ENCODE measurements at places on chromosomes 6 and 20.

GRCh38 chr20:34271956-34272355 is 30.7 kb downstream of the ASIP start:
- DNase-seq: no peak

DNA sequence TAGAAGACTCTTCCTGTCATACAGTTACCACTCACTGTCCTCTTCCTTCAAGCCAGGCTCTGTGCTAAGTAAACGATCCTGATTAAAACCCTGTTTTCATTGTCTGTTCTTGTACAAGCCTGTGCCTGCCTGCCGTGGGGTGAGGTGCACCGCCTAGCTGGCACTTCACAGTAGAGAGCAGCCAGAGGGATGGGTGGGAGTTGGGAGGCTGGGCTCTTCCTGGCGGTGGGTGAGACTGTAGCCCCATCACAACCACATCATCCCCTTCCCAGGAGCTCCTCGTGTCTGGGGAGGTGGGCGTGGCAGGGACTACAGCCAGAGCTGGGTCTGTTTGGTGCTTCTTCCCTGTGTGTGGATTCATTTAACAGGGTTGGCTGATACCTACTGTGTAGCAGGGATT is 382.0 kb downstream of the TAF4 start:
- DNase-seq: no peak

GRCh38 chr6:169510871-169511270 is 191.0 kb downstream of the WDR27 start:
- DNase-seq: no peak

- no peak for DNase-seq
These were observed 27.6 kb downstream of the ZNF311 start for GRCh38 chr6:28977341-28978132.

- no peak for DNase-seq
These were observed 83.0 kb downstream of the SNX5 start for GRCh38 chr20:17885544-17885943.

GRCh38 chr6:57313711-57314471 is 3.5 kb upstream of the PRIM2 start:
- no peak for DNase-seq

GRCh38 chr6:51129043-51129442 is 310.4 kb downstream of the TFAP2B start:
- DNase-seq: no peak

DNA sequence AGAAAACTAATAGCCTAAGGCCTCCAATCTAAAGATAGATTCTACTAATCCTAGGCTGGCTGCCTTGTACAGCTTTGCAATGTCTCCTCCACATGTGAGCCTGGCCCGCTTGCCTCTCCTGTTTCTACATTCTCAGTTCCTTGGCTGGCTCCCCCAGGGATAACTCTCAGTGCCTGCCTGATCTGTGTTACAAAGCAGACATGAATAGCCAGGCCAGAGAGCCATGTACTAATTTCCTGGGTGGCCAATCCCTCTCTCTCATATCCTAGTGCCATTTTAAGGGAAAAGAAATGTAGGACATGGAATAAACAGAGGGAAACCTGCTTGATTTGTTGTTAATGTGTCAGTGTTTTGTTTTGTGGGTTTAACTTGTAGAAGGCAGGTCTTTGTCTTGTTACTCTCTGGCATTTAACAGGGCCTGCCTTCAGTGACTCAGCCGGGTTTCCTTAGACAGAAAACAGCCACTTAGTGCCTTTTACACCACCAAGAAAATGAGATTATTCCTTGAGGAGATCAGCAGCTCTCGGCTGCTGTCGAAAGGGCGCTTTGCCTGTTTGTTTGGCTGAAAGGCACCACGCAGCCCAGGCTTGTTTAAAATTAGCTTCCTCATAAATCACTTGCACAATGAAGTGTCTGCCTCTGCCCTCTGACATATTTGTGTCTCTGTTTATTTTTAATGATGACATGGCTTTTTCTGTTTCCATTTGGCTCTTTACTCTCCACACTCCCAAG is 702.7 kb downstream of the MAFB start:
- no peak for DNase-seq

GRCh38 chr6:18693881-18694280 is 306.7 kb downstream of the RNF144B start:
- no peak for DNase-seq

- peak; percentile 47 for DNase-seq
These were observed 17.8 kb upstream of the HMGN4 start for GRCh38 chr6:26520237-26520849.

GRCh38 chr6:153062516-153062915 is 60.0 kb upstream of the MTRF1L start:
- no peak for DNase-seq

GRCh38 chr6:39642270-39642669 is 82.9 kb downstream of the KIF6 start:
- no peak for DNase-seq

DNA sequence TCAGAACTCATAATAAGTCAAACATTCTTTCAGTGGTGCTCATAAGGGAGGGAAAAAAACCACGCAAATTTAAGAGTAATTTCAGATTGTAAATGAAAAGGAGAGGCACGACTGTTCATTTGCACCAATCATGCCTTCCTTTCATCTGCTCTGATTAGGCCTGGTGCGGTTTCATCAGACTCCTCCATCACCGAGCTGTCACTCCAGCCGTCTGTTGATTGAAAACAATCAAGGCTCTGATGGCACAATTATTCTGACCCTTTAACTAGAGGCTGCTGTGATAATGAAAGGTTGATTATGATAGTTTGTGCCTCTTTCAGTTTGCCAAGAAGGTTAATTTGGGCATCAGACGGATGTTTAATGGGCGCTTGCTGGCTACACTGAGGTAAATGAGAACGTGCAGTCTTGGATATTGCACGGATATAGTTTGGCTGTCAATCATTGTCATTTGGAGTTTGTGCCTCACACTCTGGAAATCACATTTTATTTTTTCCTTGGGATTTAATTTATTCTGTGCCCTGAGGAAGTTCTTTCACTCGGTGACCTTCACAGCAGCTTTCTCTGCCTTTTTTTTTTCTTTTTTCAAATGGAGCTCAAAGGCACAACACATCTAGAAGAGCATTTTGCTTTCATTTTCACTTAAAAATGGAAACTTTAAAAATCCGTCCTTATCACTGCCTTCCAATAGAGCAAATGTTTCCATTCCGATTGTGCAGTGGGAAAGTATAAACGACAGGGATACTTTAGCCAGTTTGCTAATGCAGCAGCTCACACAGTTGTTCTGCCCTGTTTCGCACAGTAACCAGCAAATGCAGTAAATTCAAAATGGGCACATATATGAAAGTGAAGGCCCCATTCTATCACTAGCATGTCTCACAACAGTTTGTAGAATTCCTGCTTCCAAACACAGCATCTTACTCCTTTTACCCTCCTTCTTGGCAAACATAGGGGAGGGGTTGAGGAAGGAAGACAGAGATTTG is 172.8 kb downstream of the KLHL32 start:
- no peak for DNase-seq

- no peak for DNase-seq
These were observed 41.5 kb upstream of the GFOD1 start for GRCh38 chr6:13528777-13529343.

- no peak for DNase-seq
These were observed 125.0 kb downstream of the NFATC2 start for GRCh38 chr20:51417250-51418136.

DNA sequence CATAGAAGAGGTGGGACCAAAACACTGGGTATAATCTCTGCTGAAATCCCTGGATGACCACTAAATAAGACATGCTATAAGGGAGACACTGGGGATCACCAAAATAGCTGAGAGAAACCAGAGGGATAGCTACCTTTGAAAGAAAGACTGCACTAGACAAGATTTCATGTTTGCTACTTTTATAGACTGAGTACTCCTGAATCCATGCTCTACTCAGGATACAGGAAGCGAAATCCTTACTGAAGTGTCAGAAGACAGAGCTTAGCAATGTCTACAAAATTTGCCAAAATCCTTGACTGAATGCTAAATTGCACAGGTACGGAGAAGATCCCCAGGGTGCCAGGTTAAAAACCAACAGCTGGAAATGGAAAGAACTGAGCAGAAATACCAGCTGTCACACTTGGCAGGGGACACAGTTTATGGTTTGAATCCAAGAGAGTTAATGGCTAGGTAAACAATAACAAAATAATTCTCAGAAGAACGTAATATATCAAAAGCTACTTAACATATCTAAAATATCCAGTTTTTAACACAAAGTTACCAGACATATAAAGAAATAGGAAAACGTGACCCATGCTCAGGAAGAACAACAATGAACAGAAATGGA is 125.4 kb downstream of the MAN1A1 start:
- DNase-seq: no peak

GRCh38 chr6:136795386-136795785 is 3.1 kb upstream of the MAP3K5 start:
- DNase-seq: no peak

GRCh38 chr6:112202639-112203341 is 51.6 kb downstream of the LAMA4 start:
- no peak for DNase-seq
